ENCODE measurements at places on chromosomes 1 and 21.
A peak's percentile ranks its signal among the peaks of the same experiment; 100 is the strongest.

- DNase-seq, result no peak
Observed at GRCh38 chr1:106276871-106277270, 779.6 kb upstream of the PRMT6 start.

DNA sequence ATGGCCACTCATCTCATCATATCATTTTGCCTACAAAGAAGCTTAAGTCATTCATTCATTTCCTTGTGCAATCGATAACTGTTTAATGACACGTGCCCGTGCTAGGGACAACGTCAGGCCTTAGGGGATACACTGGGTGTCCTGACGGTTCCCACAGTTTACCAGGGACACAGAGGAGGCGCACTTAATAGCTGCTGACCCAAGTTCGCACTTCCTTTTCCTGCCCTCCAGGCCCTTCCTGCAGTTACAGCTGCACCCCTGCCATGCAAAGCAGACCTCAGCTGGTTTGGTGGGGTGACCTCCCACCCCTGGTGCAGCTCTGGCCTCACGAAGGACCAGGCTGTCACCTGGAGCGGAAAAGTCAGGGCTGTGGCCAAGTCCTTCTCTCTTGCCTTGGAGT is 4.2 kb downstream of the SPATA21 start:
- DNase-seq, result no peak

GRCh38 chr1:91724231-91724630 is 161.7 kb downstream of the TGFBR3 start:
- DNase-seq, result no peak

GRCh38 chr21:39330001-39330400 is 16.6 kb upstream of the BRWD1 start:
- DNase-seq, result no peak

DNA sequence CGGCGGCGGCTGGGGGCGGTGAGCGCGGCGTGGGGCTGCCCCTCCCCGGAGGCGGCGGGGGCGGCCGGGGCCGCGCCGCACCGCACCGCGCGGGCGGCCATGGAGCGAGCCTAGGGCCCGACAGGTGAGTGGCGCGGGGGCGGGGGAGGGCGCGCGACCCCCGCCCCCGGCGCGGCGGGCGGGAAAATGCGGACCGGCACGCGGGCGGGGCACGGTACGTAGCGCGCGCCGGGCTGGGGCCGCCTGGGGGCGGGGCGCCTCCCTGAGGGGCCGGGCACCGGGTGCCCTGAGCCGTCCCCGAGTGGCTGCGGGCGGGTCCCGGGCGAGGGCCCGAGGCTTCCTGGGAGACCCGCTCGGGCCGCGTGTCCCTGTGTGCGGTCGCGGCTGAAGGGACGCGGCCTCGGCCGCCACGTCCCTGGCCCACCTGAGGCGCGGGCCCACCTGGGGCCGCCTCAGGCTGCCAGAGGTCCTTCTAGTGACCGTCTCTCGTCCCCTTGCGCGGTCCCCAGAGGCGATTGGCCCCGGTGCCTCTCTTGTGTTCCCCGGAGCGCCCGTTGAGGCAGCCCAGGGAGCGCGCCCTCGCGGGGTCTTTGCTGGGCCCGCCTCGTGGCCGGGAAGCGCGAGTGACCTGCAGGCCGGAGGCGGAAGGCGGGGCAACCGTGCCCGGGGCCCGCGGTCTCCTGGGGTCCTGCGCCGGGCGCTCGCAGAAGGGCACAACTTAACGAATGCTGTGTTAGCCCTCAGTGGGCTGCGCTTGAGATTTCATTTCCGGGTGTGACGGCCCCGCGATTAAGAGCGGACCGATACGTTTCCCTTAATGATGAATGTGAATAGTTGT is 500 bp downstream of the FAM20B start:
- DNase-seq, result peak; percentile 16

DNA sequence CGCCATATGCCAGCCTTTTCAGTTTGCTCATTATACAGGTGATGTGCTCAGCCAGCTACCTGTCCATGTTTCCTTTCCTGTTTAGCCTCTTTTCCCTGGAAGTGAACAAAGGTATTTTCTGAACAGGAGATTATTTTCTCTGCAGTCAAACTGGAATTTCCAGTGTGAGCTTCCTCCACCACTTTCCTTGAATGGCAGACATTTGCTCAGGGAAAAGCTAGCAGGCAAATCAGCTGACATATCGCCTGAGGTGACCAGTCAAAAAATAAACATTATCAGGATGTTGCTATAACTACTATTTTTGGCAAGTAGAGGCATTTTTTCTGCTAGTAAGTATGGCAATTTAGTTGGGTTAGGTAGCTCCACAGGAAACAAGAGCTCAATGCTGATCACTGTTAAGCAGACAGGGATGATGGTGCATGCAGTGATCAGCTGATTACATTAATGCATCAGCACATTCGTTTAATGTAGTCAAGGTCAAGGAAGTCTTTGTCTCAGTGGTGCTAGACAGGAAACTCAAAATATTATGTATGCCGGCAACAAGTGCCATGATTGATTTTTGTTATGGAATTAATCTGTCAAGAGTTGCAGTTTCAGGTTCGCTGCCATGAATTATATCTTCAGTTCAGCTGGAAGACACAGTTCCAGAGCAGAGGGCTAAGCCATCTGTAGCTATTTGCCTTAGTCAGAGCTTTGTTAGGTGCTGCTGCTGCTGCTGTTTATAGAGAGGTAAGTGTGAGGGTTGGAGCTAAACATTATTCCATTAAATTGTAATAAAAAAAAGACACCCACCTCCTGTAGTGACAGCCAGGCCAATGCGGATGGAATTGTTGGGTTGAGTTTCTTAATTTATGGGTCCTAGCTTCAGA is 179.7 kb upstream of the ST6GALNAC5 start:
- no peak for DNase-seq

DNA sequence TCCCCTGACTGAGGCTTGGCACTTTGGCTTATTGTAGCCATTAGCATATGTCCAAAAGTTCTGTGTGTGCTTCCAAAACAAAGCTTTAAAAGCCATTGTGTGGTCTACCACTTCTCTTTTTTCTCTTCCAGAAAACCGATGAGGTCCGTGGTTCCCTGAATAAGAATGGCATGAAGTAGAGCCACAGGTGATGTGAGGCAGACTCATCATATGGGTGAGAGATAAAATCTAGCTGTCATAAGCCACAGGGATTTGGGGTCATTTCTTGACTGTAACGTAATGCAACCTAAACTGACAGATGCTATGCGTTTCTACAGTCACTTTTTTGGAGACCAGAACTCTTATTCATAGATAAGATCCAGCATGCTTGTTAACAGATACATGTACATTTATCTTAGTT is 7.0 kb upstream of the GREM2 start:
- DNase-seq, result no peak

DNA sequence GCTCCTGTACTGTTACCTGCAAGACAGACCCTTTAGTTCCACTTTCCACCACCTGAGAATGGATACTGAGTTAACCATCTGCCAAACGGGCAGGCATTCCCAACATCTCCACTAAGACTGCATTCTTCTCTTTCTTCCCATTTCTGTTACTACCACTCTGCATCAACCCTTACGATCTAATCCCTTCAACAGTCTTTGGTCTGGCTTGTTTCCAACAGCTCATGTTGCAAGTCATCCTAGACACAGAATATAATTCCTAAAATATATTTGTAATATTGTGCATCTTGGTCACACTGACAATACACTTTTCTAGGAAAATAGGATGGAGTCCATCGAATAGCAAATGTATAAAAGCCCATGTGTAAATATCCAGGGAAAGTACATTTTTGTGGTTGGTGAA is 166.7 kb downstream of the SIPA1L2 start:
- no peak for DNase-seq

All from activated CD8-positive, alpha-beta memory T cell treated with anti-CD3 and anti-CD28 coated beads for 1 hour (primary cell).